ENCODE measurements at places on chromosomes 1 and 21.

GRCh38 chr1:111878649-111879048 is 110.8 kb downstream of the KCND3 start:
- DNase-seq, result peak; percentile 24

GRCh38 chr1:238005116-238005515 is 114.4 kb upstream of the ZP4 start:
- DNase-seq, result no peak

DNA sequence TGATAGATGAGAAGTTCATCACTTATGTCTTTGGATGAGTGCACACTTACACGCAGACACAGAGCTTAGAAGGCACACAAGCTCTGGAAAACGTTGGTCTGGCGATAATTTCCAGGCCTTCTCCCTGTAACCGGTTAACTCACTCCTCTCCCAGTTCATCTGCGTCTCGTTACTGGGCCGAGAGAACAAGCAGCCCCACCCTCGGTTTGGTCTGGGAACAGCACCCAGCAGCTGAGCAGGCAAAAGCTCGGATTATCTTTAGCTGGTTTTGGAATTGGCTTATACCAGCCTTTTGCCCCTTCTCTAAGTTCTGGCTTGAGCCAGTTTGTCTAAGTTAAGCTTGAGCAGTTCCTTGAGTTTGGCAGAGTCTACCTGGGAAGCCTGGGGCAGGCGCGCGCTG is 27.3 kb upstream of the COL6A1 start:
- no peak for DNase-seq

- no peak for DNase-seq
Measured at GRCh38 chr1:246572785-246573184, 6.5 kb downstream of the CNST start.

DNA sequence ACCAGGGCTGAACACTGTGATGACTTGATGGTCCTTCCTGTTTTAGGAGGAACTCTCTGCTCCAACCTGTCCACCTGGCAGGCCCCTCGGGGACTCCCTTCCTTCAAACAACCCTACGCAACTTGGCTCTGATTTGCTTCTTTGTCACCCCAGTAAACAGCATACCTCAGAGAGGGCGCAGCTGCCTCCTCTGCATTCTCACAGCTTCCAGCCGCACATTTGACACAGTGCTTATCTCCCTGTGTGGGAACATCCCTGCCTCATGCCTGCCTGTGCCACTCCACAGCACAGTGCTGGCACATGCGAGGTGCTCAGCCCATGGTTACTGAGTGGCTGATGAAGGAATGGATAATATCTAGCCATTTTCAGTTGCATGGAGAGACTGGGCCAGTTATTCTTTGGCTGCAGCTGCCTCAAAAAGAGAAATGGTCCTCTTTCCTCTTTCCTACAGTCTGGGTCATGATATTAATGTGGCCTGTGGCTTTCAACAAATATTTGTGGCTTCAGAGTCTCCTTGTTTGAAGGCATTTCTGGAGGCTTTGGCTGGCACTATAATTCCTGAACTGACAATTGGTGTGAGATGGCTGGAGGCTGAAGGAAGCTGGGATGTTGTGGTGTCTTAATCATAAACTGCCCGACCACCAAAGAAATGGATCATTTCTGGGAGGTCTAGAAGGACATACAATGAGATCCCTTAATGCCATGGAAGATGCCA is 77.9 kb downstream of the TENT5C start:
- no peak for DNase-seq

- DNase-seq, result no peak
Measured at GRCh38 chr1:54516249-54516920, 31.6 kb upstream of the ACOT11 start.

GRCh38 chr1:32337855-32338636 is 2.0 kb upstream of the MARCKSL1 start:
- peak; percentile 76 for DNase-seq

GRCh38 chr1:224801844-224802490 is 127.5 kb upstream of the DNAH14 start:
- no peak for DNase-seq

- no peak for DNase-seq
Measured at GRCh38 chr1:153985941-153986761, at the start of gene RAB13. Gene RAB13, minus strand, starts transcription at chr1:153986339. Its CDS starts 103 bp downstream, at chr1:153986236.

DNA sequence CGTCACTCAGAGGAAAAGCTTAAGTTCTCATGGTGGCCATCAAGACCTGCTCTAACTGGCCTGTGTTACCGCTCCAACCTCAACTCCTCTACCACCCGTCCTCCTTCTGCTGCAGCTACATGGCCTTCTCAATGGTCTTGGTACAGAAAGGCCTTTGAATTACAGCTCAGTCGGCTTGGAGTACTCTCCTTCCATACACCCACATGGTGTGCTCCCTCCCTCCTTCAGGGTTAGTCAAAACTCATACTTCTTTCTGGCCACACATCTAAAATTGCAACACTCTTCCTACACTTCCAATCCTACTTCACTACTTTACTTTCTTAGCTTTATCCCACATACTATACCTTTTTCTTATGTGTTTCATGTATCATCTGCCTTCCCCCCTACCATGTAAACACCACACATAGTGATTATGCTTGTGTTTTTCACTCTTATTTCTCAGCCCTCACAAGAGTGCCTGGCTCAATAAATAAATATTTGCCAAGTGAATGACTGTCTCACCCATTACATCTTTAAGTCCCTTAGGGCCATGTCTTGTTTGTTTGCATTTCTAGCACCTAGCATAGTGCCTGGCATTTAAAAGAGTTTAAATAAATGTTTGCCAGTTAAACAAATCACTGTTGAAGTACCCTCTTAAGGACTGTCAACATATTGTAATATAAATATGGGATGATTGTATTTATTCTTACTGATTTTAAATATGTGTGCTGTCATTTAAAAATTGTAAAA is 37.6 kb upstream of the HMCN1 start:
- no peak for DNase-seq

DNA sequence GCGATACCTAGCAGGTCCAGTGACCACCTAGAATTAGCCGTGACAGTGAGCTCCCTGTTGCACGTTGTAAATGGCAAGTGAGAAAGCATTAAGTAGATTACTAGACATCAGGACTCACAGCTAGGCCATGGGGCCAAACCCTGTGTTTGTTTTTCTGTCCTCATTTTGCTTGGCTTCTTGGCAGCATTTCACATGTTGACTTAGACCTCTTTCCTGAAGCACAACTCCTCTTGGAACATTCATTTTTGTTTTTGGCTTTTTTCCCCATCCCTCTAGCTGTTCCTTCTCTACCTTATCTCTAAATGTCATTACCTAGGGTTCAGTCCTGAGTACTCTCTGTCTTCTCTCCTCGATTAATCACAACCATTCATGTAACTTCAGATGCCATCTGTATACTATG is 16.9 kb upstream of the PTPN14 start:
- DNase-seq, result no peak

DNA sequence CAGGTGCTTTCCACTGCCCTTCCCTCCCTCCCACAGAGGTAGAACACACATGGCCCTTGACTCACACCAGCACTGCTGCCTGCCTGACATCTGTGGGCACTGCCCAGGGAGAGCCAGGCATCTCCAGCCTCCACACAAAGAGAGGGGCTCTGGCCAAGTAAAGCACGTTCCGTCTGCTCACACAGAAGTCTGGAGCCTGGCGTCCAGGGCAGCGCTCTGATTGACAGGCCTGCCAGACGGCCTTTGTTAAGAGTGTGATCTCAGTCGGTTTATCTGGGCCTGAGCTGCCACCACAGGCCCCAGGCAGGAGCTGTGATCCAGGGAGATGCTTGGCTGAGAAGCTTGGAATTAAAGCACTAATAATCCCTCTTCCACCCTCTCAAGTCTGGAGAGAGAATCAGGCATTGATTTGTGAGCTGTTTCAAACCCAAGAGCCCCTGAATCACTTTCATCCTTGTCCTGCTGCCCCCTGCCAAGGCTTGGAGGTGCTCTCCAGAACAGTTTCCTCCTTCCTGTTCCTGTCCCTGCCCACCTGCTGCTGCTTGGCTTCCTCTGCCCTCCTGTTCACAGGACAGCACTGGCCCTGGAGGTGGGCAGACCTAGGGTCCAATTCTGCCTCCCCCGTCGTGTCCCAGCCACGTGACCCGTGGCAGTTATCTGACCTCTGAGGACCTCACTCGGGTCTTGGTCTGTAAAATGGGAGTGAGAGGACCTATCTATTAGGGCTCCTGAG is 3.7 kb downstream of the DMRTB1 start:
- DNase-seq, result no peak

- no peak for DNase-seq
Measured at GRCh38 chr1:248373761-248374160, 1.8 kb upstream of the OR2T6 start.

DNA sequence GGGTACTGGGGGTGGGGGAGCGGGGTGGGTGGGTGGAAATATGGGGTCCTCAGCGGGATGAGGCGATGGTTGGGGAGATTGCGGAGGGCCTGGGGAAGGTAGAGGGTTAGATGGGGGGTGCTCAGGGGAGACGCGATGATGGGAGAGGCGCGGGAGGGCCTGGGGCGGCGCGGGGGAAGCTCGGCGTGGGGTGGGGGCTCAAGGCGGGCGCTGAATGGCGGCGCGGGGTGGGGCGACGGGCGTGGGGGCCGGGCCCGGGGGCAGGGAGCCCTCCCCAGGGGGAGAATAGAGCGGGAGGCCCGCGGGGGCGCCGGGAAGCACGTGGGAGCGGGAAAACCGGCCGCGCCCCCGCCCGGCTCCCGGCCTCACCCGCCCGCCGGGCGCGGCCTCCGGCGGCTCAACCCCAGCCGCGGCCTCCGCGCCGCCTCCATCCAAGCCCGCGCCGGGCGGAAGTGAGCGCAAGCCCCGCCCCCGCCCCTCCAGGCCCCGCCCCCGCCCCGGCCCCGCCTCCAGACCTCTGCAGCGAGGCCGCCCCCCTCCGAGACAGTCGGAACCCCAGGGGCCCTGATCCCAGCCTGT is at the start of gene FAAP20:
FAAP20 (minus strand) TSS at position 454 of the 579 bp plus-strand sequence; CDS start at position 431, 23 bp downstream.
- peak; percentile 78 for DNase-seq

GRCh38 chr21:43345746-43346409 is 81.1 kb downstream of the SIK1 start:
- peak; percentile 73 for DNase-seq

DNA sequence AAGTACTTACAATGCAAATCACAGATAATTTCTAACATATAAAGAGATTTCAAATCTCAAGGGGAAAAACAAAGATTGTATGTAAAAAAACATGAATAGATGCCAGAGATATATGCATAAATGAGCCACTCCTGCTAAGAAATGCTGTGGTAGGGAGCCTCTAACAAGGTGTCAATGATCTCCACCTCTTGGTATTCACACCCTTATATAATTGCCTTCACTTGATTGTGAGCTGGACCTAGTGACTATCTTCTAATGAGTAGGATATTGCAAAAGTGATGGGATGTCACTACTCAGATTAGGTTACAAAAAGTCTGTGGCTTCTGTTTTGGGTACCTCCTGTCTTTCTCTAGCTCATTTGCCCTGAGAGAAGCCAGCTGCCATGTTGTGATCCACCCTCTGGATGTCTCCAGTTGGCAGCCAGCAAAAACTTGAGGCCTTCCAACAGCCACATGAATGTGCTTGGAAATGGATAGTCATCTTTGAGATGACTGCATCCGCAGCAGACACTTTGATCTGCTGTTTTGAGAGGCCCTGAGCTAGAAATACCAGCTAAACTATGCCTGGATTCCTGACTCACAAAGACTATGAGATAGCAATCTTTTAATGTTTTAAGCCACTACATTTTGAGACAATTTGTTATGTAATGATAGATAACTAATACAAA is 196.1 kb upstream of the FGGY start:
- DNase-seq, result no peak

- DNase-seq, result no peak
Measured at GRCh38 chr1:10953505-10954193, 58.8 kb upstream of the TARDBP start.

- DNase-seq, result no peak
Measured at GRCh38 chr1:234702342-234703000, 92.5 kb upstream of the IRF2BP2 start.

DNA sequence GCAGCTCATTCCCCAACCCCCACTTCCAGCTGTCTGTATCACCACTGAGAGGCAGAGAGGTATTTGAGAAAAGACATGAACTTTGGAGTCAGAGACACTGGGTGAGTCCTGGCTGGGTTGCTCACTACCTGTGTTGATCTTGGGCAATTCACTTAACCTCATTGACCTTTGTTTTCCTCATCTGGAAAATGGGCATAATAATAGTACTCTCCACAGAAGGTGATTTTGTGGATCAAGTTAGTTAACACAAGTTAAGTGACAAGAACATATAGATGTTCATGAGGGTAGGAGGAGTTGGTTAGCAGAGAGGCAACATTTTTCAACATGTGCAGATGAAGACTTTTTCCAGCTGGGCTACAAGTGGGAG is 17.1 kb upstream of the ETV3L start:
- DNase-seq, result no peak

DNA sequence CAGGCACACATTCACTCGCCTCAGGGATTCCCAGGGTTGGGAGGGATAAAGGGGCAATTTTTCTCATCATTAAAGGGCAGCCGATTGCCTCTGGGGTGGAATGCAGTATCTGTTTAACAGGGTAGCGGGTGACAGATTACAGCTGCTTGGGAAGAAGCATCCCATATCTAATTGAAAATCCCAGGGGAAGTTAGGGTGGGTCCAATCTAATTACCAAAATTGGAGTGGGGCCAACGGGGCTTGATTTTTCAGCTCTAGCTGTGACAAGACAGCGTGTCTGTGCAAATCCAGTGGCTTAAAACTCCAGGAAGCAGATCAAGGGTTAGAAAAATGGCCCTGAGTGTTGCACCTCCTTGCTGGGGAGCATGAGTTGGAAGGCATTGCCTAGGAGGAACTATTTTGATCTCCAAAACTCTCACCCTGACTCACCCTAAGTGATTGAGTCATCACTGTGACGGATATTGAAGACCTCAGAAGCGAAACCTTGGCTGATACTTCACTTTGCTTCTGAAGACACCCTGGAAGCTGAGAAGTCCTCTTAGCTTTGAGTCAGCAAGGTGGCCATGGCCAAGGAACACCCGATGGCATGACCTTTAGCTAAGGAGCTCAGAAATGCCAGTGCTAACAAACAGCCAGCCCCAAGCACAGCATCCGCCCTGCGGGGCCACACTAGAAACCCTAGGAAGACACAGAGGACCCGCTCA is 46.0 kb downstream of the GRHL3 start:
- DNase-seq, result peak; percentile 43

DNA sequence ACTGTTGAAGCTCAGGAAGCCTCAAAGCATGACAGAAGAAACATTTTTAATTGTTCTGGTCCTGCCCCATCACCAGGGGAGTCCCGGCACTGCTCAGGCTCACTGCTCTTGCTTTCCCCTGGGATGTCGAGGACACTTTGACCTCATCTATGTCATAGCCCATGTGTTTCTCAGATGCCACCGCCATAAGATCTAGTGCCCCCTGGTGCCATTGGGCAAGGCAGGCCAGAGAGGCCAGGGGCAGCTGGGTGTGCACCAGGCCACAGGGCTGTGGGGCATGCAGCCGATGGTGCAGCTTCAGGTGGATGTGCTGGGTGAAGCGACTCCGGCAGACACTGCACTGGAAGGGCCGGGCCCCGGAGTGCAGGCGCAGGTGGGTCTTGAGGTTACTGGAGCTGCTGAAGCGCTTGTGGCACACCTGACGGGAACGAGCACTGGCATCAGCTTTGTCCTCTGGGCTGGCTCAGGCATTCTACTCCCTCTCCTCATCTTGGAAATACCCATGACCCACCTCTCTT is 7.7 kb upstream of the CRYBG2 start:
- DNase-seq, result no peak

- DNase-seq, result no peak
Measured at GRCh38 chr1:81430955-81431623, 369.6 kb upstream of the ADGRL2 start.

GRCh38 chr1:109279615-109280278 is 3.2 kb downstream of the PSRC1 start:
- DNase-seq, result no peak

All from CD4-positive, alpha-beta T cell treated with Interleukin-15 for 1 hour (primary cell).